ENCODE measurements at places on chromosomes 11 and 22.

DNA sequence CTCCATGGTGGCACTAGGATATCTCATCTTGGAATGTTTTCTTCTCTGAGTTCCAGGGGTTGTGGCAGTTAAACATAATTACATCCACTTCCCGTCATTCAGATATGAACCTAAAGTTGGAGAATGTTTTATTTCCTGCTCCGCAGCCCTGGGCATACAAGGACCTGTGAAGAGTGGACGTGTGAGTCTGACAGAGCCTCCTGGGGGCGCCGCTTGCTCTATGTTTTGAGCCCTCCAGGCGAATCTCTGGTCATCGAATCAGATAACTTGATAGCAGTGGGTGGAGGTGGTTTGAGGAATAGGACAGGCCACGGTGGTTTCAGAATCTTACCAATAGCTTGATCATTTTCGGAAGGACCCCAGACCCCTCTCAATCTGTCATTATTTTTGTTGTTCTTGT, 174.2 kb downstream of the NTM start:
- DNase-seq, result no peak

GRCh38 chr11:5546457-5546856, 1.9 kb downstream of the OR52H1 start:
- no peak for DNase-seq

- DNase-seq, result no peak
Measured at GRCh38 chr11:106585061-106585460, 433.2 kb downstream of the GUCY1A2 start.

- no peak for DNase-seq
Measured at GRCh38 chr22:30823015-30823370, 128.3 kb downstream of the OSBP2 start.

DNA sequence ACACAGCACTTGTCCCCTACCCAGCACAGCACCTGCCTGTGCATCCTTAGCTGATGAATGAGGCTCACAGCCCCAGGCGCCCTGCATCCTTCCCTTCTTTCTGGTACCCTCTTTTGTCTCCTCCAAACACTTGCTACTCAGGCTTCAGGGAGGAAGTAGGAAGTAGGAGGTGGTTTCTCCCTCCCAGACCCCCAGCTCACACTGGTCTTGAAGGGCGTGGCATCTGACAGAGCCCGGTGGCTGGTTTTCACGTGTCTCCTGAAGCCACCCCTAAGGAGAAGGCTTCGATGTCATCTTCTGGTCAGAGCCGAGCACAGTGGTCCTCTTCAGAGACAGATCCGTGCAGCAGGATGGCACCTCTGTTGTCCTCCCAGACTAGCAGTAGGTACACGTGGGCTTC, 109.8 kb downstream of the PTPRJ start:
- no peak for DNase-seq

GRCh38 chr11:72413914-72414628, 20.3 kb downstream of the CLPB start:
- DNase-seq, result peak; percentile 74

GRCh38 chr11:112179601-112180000, 4.3 kb downstream of the BCO2 start:
- DNase-seq, result no peak

DNA sequence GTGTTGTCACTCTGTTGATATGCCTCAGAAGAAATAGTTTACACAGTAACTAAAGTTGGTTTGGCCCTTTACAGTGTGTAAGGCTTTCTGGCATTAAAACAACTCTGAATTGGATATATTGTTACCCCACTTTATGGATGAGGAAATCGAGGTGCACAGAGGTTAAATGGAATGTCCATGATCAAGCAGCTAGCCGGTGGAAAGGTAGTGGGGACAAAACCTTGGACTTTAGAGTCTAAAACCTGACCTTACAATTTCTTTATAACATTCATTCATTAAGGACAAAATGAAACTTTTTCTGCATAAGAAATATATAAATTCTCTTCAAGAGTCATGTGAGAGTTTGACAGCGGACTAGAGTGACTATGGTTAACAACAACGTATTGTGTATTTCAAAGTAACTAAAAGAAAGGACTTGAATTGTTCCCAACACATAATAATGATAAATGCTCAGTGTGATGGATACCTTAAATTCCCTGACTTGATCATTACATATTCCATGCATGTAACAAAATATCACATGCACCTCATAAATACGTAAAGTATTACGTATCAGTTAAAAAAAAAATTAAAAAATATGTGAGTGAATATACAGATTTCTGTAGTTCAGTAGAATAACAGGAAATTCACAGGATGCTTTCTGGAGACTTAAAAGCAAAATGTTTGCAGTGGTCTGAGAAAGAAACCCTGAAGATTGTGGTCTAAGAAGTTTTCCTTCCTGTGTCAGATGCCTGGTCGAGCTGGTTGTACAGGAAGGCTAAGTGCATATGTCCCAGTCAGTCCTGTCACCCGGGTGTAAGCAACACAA, 51.0 kb downstream of the TEAD1 start:
- DNase-seq, result no peak

DNA sequence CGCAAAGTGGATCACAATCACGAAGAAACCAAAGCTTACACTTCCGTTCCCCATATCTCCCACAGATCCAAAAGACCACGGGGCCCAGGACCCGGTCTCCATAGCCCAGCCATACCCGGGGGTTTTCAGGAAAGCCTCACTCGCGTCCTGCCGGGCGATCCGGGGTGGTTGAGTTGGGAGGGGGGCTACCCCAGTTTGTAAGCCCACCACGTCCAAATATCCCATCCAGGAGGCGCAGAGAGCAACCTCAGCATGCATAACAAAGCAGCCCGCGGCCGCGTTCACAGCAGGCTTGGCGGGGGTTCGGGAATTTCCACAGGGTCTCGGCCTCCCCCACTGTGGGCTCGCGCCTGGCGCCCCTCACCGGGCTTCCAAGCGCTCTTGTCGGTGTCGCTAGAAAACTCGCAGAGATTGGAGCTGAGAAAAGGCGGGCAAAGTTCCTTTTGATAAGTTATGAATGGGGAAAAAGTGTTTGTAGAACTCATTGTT, 9.5 kb downstream of the SDF2L1 start:
- DNase-seq, result no peak

- no peak for DNase-seq
Measured at GRCh38 chr22:45552017-45552411, 49.3 kb downstream of the FBLN1 start.

DNA sequence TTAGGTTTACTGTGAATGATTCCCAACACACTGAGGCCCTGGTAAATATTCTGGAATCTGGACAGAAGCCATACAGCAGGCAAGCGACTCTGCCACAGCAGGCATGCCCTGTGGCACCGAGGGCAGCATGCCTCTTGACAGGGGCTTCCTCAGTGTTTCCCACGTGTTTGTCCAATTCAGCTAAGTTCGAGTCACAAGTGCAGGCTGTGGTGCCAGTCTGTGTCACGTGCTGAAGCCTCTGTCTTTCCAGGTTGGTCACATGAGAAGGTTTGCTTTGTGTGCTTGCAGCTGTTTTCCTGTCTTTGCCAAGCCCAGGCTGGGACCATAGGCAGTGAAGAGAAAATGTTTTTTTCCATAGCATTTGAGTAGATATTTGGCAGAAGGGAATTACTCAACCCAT, 2.4 kb upstream of the PPFIBP2 start:
- no peak for DNase-seq

DNA sequence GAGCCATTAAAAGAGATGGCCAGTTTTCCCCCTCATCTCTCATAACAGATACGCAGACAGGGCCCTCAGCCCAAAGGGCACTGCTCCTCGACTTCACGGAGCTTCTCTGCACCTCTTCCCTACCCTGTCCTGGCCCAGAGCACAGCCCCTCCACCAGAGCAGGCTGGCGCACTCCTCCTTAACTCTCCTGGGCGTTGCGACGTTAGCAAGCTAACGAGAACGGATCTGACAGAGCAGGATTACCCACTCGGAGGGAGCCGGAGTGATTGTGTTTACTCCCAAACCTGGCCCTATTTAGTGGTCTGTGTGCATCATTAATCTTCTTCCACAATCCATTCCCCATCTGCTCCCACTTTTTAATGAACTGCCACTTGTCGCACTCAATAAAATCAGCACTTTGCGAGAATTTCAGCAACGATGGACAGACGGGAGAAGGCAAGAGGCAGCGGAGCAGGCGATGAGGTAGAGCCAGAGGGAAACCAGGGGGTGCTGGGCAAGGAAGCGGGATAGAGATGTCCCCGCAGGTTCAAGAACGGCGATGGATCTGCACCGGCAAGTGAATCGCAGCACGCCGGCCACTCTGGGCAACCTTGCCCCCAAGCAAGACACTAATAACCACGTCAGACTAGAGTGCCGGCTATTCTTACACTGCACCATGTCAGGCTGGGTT, 159.4 kb downstream of the BUD13 start:
- DNase-seq, result no peak

DNA sequence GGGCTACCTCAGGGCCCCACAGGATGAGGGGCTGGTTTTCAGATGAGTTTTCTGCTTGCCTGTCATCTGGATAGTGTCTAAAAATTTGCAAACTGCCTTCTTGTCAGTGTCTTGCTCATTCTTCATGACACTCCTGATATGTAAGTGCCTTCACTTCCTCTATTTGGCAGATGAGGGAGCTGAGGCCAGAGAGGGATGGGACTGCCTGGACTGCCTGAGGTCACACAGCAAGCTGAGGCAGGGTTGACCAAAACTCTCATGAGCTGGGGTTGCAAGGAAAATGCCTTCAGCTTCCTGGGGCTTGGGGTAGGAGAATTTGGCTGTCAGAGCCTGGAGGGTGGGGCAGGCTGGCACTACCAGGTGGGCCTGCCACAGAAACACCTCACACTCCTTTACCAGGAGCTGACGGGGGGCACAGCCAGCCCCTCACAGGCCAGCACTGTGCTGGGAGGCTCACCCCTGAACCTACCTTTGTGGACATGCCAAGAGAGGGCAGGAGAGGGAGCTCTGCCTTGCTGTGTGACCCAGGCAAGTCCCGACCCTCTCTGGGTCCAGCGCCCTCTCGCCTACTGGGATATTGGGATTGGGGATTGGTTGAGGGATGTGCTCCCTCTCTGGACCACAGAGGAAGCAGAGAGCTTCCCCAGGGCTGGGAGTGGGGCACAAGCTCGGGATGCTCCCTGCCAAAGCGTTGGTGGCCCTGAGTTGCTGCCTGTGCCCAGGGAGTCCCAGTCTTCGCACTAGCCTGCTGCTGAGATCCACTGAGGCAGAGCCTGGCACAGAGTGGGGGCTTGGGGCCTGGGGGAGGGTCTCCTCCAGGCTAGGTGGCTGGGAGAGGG, 1.9 kb upstream of the P2RY6 start:
- DNase-seq, result no peak

- no peak for DNase-seq
Measured at GRCh38 chr11:19426011-19426755, 185.4 kb upstream of the E2F8 start.

- DNase-seq, result no peak
Measured at GRCh38 chr11:74543991-74544390, 48.4 kb upstream of the POLD3 start.
